ENCODE measurements at places on chromosomes 16 and 17. TPM values are rescaled to one million over a fixed set of nuclear protein-coding genes. Genes with fewer than 3 reads are reported as not detected.

Gene TP53TG3
- not detected for total RNA-seq

Gene ENPP7
- total RNA-seq: not detected

Gene STH
- total RNA-seq: not detected

Gene OR4D1
- not detected for total RNA-seq

Gene MYO1D
- total RNA-seq: 20.1 TPM

Gene KRTAP2-2
- not detected for total RNA-seq
